Activated T-helper 1 cell treated with Interleukin-2 at 50 U/mL for 16 hours (primary cell): ENCODE measurements at places on chromosomes 4 and X.

GRCh38 chr4:114527637-114528036, 71.0 kb upstream of the UGT8 start:
- DNase-seq, result no peak

- no peak for DNase-seq
These were observed 75.1 kb upstream of the CXorf66 start for GRCh38 chrX:140040386-140040785.

DNA sequence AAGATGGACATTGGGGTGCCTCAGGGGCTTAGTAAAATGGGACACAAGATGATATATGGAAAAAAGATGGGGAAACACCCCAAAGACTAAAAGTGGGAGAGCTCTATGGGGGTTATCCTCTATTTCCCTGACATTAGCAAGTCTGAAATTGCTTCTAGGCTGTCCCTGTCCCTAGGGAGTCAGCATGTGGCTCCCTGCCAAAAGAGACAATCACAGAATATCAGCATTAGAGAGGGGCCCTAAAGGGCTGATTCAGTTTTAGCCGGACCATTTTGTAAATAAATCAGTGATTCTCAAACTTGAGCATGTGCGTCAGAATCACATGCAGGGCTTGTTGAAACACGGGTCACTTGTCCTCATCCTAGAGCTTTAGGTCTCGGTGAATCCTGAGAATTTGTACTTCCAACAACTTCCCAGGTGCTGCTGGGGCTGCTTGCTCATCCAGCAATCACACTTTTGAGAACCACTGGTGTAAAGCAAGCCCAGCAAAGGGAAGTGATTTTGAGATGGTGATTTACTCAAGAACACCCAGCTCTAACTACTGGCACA, 165.3 kb upstream of the DGKK start:
- DNase-seq, result no peak

DNA sequence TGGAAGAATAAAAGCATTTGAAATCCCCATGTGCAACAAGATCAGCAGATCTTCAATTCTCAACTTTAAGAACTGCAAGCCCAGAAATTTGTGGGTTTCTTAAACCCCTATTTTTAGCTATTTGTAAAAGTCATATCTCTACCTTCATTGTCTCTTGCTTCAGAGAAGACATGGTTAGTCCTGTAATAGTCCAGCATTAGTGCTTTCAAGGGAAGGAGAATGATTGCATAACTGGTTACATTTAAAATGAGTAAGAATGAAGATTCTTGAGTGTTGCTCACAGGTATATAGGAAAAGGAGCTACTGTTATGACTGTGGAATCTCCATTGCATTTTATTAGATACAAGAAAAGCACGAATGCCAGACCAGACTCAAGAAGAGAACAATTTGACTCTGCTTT, 84.0 kb downstream of the CCSER1 start:
- DNase-seq, result no peak

DNA sequence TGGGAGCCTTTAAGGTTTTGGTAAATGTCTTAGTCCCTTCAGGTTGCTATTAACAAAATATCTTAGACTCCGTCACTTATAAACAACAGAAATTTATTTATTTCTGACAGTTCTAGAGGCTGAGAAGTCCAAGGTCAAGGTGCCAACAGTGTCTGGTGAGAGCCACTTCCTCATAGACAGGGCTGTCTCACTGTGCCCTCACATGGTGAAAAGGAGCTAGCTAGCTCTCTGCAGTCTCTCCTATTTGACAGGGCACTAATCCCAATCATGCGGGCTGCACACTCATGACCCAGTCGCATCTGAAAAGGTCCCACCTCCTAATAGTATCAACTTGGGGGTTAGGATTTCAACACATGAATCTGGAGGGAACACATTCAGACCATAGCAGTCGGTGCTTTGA, 63.4 kb upstream of the KLF3 start:
- no peak for DNase-seq

GRCh38 chr4:189049682-189050081, 891.0 kb upstream of the FRG1 start:
- DNase-seq, result no peak
